ENCODE measurements at places on chromosomes 13 and 19. TPM values are rescaled to one million over a fixed set of nuclear protein-coding genes. Genes with fewer than 3 reads are reported as not detected.

Gene ZSCAN4
- total RNA-seq = not detected

DNA sequence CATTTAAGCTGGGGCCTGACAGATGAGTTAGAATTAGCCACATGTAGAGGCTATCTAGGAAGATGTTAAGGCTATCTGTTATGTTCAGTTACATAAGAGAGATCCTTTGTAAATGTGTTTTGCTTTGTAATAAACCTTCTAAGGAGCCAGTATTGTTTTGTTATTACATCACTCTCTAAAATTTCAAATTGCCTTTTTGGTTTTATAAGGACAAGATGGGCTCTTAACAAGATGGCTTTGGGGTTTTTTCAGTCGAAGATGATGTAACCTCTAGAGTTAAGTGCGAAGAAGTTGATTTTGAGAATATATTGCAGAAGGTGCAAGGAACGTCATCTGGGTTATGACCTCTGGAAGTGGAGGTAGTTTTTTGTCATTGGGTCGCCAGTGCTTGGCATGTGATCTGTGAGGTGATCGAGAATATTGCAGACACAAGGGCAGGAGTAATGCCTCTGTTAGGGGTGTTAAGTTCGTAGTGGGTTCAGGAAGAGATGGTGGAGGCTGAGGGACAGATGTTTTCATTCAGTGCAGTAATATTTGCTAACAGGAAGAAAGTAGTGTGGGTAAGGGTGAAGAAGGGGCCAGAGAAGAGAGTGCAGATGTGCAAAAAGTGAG lies 12.7 kb downstream of the LSM14A start:
- DNase-seq = no peak

DNA sequence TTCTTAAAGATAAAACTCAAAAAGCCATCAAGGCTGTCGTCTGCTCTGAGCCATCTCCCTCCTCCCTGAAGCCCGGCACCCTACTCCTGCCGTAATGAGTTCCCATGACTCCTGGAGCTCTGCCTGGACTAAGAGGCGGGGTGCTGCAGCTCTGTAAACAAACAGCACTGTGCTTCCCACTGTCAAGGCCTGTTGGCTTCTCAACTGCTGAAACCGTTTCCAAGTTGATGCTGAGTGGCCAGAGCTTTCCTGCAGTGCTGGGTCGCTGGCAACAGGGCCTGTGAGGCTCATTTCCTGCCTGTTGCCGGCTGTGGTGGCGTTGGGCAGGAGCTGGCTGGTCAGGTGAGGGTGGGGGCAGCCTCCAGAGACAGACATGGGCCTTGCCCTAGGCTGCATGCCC lies 26.7 kb upstream of the ISYNA1 start:
- DNase-seq = peak; percentile 79

DNA sequence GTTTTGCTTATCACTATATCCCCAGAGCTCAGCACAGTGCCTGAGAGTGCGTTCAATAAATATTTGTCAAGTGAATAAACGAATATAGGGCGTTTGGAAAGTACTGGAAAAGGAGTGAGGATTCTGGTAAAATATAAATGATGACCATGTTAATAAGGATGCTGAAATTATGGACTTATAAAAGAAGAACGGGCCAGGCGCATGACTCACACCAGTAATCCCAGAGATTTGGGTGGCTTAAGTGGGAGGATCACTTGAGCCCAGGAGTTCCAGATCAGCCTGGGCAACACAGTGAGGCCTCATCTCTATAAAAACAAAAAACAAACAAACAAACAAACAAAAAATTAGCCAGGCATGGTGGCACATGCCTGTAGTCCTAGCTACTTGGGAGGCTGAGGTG lies 198.1 kb downstream of the VWA8 start:
- no peak for DNase-seq

GRCh38 chr19:30784850-30785457 lies 412.8 kb downstream of the ZNF536 start:
- DNase-seq = no peak
